ENCODE measurements at places on chromosomes 5 and 9.
A peak's percentile ranks its signal among the peaks of the same experiment; 100 is the strongest.

DNA sequence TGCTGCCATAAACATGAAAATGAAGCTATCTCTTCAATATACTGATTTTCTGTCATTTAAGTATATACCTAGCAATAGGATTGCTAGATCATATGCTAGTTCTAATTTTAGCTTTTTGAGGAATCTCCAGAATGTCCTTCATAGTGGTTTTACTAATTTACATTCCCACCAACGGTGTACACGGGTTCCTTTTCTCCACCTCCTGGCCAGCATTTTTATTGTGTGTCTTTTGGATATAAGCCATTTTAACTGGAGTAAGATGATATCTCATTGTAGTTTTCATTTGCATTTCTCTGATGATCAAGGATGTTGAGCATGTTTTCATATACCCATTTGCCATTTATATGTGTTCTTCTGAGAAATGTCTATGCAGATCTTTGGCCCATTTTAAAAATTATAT, 446.5 kb downstream of the GABRG2 start:
- no peak for DNase-seq

DNA sequence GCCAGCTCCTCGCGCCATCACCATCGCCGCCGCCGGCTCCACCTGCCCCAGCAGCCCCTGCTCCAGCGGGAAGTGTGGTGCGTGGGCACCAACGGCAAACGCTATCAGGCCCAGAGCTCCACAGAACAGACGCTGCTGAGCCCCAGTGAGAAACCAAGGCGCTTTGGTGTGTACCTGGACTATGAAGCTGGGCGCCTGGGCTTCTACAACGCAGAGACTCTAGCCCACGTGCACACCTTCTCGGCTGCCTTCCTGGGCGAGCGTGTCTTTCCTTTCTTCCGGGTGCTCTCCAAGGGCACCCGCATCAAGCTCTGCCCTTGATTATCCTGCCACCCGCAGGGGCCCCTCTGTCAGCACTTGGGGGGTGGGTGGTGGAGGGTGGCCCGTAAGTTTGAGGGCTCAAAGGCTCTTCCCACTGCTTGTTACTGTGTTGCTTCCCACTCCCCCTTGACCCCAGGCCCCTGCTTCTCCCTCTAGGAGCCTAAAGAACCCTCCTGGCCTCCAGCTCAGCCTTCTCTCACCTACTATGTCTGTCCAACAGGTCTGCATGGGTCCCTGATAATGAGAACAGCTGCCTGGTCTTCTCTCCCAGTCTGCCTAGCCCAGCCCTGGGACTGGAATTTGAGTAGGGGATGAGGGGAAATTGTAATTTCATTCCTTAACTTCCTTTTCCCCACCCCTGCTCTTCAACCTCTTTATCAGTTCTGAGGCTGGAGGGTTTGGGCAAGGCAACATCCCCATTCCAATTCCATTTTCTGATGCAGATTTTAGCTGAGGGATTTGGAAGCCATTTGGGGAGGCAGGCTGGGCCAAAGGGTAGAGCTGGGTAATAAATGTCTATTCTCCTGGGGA, 9.0 kb downstream of the RACK1 start:
- DNase-seq: no peak

GRCh38 chr9:6922124-6922676, 164.4 kb downstream of the KDM4C start:
- DNase-seq: no peak

GRCh38 chr5:57891443-57891842, 408.8 kb upstream of the ACTBL2 start:
- no peak for DNase-seq

- DNase-seq: no peak
These were observed 75.7 kb downstream of the IRX1 start for GRCh38 chr5:3671337-3671736.

DNA sequence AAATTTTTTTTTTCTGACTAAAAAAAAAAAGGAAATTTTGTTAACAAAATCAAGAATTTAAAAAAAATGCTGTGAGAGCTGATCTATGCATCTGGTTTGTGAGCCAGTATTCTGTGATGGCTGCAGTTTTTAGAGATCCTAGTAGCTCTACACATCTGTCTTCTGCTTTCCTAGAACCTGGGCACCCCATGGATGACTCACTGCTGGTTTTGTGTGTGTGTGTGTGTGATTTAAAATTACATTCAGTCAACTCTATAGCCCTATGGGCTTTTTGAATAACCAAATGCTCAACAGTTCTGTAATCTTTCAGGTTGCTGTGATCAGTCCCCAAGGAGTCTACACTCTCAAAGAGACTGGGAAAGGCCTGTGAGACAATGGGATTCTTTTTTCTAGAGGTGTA, 2.5 kb upstream of the PSMD5 start:
- no peak for DNase-seq

- DNase-seq: no peak
These were observed 9.0 kb upstream of the SUSD3 start for GRCh38 chr9:93049491-93049890.

DNA sequence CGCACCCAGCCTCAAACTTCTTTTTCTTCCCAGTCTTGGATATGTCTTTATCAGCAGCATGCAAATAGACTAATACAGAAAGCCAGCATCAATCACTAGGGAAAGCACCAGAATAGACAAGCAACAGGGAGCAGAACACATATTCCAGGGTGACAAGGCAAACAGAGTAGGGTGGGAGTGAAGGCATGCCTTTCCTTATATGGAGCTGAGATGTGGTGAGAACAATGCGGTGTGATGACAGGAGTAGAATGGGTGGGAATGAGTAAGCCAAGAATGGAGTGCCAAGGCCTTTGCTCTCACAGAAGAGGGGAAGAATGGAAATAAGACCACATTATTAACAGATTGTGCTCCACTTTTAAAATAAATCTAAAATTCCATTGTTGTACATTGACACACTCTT, 115.6 kb downstream of the CETN3 start:
- no peak for DNase-seq

DNA sequence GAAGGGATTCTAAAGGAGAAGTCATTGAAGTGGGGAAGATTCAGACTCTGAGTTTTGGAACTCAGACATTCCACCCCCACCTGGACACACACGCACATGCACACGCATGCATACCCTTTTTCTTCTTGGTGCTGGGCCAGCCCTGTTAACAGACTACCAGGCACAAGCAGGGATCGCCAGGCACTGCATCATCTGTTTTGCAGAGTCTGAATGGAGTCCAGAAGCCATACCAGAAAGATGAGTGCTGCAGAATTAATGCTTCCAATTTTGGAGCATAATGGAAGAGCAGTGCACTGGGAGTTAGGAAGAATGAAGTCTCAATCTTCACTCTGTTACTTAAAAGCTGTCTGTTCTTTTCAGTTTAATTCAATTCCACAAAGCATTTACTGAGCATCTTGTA, 95.5 kb downstream of the PDE8B start:
- DNase-seq: no peak

- DNase-seq: no peak
These were observed 95.5 kb downstream of the ZCCHC7 start for GRCh38 chr9:37215830-37216229.

DNA sequence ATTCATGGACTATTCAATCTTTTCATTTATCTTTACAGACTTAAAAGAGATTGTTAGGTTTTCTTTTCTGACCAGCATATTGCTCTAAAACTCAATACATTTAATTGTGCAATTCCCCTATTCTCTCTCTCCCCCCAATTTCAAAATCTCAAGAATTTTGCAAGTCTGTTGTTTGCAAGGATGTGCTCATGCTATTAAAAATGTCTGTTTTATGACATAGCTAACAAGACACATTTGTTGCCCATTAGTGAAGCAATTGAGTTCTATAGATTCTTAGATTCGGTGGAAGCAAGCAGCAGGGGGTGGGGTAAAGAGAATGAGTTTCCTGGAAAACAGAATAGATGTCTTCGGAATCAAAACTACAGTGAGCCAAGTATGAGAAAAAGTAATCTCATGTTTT, 8.5 kb upstream of the CSNK1A1 start:
- peak; percentile 41 for DNase-seq

DNA sequence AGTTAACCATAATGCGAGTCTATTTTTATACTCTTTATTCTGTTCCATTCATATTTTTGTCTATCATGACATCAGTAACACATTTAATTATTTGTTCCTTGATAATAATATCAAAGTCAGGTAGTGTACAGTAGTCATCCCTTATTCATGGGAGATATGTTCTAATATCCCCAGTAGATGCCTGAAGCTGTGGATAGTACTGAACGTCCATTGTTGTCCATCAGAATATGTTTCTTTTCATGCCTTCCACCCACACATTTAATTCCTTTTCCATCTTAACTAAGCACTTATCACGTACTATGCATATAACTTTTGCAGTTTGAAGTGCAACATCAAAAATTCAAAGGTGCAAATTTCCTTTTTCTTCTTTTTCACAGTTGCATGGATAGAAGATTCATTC, 53.6 kb downstream of the FER start:
- DNase-seq: no peak

- no peak for DNase-seq
These were observed 46.8 kb downstream of the FREM1 start for GRCh38 chr9:14863402-14863801.

GRCh38 chr9:35526087-35526801, 36.3 kb downstream of the RUSC2 start:
- no peak for DNase-seq

GRCh38 chr5:80406980-80407734, 707 bp upstream of the ZFYVE16 start:
- no peak for DNase-seq

DNA sequence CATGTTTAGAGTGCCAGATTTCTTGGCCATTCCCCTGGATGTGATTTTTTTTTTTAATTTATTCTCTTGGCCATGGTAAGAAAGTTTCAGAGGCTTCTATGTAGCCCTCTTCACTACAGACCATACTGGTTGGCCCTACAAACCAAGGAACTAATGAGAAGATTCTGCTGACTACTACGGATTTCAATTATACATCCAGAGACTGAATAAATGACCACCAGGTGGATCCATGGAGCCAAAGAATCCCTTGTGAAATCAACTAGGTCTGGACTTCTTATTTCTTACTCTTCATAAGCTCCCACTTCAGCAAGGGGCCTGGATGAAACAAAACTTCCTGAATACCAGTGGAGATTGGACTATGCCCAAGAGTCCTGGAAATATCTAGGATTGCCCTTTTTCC, 27.6 kb downstream of the ZNF622 start:
- no peak for DNase-seq

- peak; percentile 74 for DNase-seq
These were observed 33.9 kb downstream of the OLFML2A start for GRCh38 chr9:124810663-124811355.

GRCh38 chr5:14674983-14675854, 10.7 kb downstream of the OTULIN start:
- no peak for DNase-seq

DNA sequence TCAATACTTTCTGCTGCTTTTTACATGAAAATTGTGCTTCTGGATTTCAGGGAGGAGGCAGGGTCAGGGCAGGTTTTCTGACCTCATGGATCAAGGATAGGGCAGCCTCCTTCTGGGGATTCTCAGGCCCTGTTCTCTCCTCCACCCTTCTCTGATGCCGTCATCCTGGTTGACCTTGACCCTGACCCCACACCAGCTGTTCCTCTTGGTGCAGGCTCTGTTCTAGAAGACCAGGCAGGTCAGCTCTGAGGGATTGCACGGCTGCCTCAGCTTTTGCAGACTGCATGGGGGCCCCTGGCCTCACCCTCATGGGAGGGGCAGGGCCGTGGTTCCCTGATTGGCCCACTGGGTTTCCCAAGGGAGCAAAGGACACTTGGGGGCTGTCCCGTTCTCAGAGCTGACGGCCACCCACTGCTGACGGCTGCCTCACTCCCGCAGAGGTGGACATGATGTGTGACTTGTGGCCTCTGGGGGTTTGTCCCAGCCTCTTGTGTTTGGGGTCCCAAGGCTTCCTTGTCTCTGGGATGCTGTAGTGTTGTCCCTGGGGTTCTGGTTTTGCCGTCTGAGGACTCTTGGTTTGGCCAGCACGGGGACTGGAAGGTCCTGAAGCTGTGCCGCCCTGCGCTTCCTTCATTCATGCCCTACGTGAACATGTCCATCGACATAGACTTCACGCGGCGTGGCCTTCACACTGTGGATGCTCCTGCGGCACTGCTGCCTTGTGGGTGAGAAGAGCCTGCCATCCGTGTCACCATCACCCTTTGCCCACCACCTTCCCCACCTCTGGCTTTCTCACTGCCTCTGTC, 34.5 kb downstream of the CEP72 start:
- DNase-seq: no peak

GRCh38 chr5:148931453-148932057, 105.1 kb downstream of the ADRB2 start:
- DNase-seq: no peak

GRCh38 chr5:156560002-156560401, 233.0 kb downstream of the SGCD start:
- no peak for DNase-seq

GRCh38 chr9:114250235-114250568, 72.7 kb upstream of the ORM1 start:
- DNase-seq: peak; percentile 83

- DNase-seq: no peak
These were observed 110.7 kb downstream of the CFAP95 start for GRCh38 chr9:69931340-69931739.

DNA sequence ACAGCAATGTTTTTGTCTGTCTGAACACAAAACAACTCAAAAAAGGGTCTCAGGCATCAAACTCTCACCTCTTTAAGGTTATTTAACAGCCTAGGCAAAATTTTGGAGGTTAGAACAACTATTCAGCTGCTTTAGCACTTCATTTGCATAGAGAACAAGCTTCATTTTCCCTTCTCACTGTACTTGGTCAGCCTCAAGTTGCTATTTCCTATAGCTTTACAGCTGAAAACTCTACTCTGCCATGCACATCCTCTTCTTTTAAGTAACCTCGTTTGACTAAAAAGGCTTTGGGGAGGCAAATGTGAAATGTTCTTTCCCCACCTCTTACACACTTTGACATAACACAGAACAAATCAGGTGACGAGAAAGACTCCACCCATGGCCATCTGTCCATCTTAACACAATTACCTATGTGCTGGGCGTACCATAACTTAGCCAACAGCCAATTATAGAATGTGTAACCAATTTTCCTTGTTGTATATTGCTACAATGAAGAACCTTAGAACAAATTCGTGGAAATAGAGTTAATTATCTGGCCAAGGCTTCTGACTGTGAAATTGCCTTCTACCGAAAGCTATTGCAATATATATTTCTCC, 195.7 kb downstream of the DCP2 start:
- DNase-seq: no peak

- no peak for DNase-seq
These were observed 59.4 kb upstream of the TNFSF8 start for GRCh38 chr9:114989600-114990410.

- DNase-seq: no peak
These were observed 41.0 kb downstream of the OTULIN start for GRCh38 chr5:14705556-14705955.

DNA sequence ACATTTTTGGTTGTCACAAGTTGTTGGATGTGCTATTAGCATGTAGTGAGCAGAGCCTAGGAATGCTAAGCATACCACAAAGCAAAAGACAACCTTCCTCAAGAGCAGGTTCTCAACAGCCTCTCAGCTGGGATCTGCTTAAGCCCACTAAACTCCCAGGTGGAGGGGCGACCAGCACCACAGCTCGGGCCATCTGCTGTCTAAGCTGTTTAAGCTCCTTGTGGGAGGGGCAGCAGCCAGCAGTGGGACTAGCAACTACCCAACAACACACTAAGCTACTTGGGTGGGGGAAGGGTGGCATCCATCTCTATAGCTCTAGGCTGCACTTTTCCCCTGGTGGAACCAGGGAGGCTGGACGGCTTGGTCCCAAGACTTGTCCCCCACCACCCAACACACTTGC, 1052.7 kb upstream of the ARRDC3 start:
- no peak for DNase-seq
